ENCODE measurements at places on chromosomes 1 and 21.
A peak's percentile ranks its signal among the peaks of the same experiment; 100 is the strongest.

GRCh38 chr1:208231881-208232661, 12.1 kb downstream of the PLXNA2 start:
- DNase-seq: peak; percentile 36

- no peak for DNase-seq
Measured at GRCh38 chr1:36383240-36383639, 2.5 kb downstream of the STK40 start.

DNA sequence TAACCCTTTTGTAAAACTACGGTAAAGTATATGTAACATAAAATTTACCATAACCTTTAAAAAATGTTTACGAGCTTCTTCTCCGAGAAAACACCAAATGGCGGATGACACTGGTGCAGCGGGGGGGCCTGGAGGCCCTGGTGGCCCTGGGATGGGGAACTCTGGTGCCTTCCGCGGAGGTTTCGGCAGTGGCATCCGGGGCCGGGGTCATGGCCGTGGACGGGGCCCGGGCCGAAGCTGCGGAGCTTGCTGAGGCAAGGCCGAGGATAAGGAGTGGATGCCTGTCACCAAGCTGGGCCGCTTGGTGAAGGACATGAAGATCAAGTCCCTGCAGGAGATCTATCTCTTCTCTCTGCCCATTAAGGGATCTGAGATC, 7.5 kb downstream of the MFSD2A start:
- DNase-seq: no peak

- no peak for DNase-seq
Measured at GRCh38 chr1:6462412-6463119, 3.4 kb downstream of the TNFRSF25 start.

- no peak for DNase-seq
Measured at GRCh38 chr1:237281481-237281880, 239.5 kb downstream of the RYR2 start.

- DNase-seq: no peak
Measured at GRCh38 chr1:42759114-42759513, 7.7 kb downstream of the P3H1 start.

GRCh38 chr1:217747156-217747769, 116.1 kb downstream of the SPATA17 start:
- DNase-seq: peak; percentile 12

- no peak for DNase-seq
Measured at GRCh38 chr1:211013346-211014240, 120.4 kb downstream of the KCNH1 start.

DNA sequence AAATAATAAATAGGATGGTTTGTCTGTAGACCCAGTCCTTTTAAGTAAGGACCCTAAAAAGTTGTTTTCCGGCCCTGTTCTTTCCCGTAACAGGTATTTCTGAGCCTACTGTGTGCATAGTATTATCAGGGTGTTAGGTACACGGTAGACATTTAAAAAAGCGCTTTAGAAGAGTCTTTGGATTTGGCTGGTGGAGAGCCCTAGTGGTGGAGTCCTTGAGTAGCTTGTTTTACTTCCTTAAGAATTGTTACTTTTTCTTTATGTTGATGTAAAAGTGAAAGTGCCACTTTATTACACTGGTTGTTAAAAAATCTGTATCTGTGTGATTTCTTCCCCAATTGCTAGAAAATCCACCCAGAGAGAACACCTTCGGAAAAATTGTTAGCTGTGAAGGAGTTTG, 36.8 kb downstream of the SMYD2 start:
- no peak for DNase-seq

GRCh38 chr1:109186733-109187086, 27.0 kb upstream of the SARS1 start:
- no peak for DNase-seq

DNA sequence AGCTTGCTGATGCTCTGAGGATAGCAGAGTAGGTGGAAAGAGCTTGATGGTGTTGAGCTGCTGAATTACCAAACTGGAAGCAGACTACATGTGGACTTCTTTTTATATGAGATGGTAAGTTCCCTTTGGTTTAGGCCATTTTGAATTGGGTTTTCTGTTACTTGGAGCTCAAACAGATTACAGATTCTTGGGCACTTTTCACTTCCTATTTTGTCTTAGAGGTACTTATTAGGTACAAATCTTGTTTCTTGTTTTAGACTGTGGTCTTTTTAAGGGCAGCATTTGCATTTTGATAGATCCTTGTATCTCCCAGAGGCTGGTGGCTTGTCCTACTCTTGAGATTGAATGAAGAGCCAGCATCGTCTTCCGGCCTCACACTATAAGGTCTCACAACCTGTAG, 70.2 kb downstream of the GADD45A start:
- DNase-seq: no peak

All from amniotic stem cell (primary cell).